ENCODE measurements at places on chromosomes 3 and 15. TPM values are rescaled to one million over a fixed set of nuclear protein-coding genes. Genes with fewer than 3 reads are reported as not detected.
A peak's percentile ranks its signal among the peaks of the same experiment; 100 is the strongest.

UQCRC1 gene
- 180 TPM for total RNA-seq

DNA sequence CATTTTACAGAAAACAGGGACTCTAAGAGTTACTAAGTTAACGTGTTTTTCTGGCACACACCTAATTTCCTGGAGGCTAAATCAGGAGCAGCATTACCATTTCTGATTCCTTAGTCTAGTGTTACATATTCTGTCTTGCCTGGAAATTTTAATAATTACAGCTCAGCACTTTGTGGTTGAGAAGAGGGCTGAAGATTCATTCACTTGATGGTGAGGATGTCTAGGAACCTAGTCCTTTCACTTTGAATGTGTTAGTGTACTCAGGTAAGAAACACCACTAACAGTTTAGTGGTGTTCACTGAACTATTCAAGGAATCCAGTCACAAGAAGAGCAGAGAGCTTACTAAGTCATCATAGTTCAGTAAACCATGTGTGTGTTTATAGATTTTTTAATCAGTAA is 102.8 kb downstream of the STT3B start:
- H3K27ac ChIP-seq, result no peak overlapping the region
- no peaks in the 10 kb centered on the region for H3K36me3 ChIP-seq
- H3K4me3 ChIP-seq, result no peak overlapping the region
- H3K4me1 ChIP-seq, result no peaks in the 10 kb centered on the region

INSYN1 gene
- total RNA-seq, result 2.0 TPM

GRCh38 chr15:42593143-42593542 is 17.7 kb downstream of the STARD9 start:
- no peaks in the 10 kb centered on the region for H3K4me1 ChIP-seq
- H3K4me3 ChIP-seq, result no peak overlapping the region
- H3K27me3 ChIP-seq, result no peaks in the 10 kb centered on the region
- H3K27ac ChIP-seq, result peak overlapping the region; percentile 84

GRCh38 chr15:29887721-29888120 is 65.5 kb upstream of the TJP1 start:
- H3K27ac ChIP-seq, result no peak overlapping the region
- DNase-seq, result no peak
- H3K4me3 ChIP-seq, result no peak overlapping the region
- H3K27me3 ChIP-seq, result no peaks in the 10 kb centered on the region
- H3K36me3 ChIP-seq, result no peaks in the 10 kb centered on the region
- H3K4me1 ChIP-seq, result no peaks in the 10 kb centered on the region

GRCh38 chr15:70204652-70205051 is 106.9 kb upstream of the TLE3 start:
- no peak for DNase-seq
- no peaks in the 10 kb centered on the region for H3K4me1 ChIP-seq
- H3K27ac ChIP-seq, result no peak overlapping the region
- no peak overlapping the region for H3K4me3 ChIP-seq
- no peaks in the 10 kb centered on the region for H3K27me3 ChIP-seq

DNA sequence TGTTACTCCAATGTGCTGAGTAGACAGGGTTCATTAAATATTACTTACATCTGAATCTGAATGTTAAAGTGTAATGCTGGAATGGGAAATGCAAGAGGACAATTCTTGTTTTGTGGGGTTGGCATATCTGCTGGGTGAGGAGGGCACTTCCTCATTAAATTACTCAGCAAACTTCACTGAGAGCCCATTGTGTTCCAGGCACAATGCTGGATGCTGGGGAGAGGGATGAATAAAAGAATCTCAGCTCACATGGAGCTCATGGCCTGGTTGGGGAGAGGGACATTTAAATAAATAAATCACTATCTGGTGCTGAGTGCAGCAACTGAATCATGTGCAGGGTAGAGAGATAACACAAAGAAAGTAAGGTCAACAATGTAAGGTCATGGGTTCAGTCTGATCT is 199.2 kb upstream of the CFAP20DC start:
- H3K4me3 ChIP-seq, result no peak overlapping the region
- no peaks in the 10 kb centered on the region for H3K4me1 ChIP-seq
- no peak for DNase-seq
- H3K36me3 ChIP-seq, result no peaks in the 10 kb centered on the region

RARB gene
- 20.1 TPM for total RNA-seq

GRCh38 chr15:67101911-67102598 is 36.7 kb downstream of the SMAD3 start:
- H3K27me3 ChIP-seq, result no peaks in the 10 kb centered on the region
- no peaks in the 10 kb centered on the region for H3K36me3 ChIP-seq
- H3K4me1 ChIP-seq, result peaks cover 31% of the 10 kb centered on the region
- peak overlapping the region; percentile 4 for H3K27ac ChIP-seq
- H3K4me3 ChIP-seq, result no peak overlapping the region
- DNase-seq, result no peak

DNA sequence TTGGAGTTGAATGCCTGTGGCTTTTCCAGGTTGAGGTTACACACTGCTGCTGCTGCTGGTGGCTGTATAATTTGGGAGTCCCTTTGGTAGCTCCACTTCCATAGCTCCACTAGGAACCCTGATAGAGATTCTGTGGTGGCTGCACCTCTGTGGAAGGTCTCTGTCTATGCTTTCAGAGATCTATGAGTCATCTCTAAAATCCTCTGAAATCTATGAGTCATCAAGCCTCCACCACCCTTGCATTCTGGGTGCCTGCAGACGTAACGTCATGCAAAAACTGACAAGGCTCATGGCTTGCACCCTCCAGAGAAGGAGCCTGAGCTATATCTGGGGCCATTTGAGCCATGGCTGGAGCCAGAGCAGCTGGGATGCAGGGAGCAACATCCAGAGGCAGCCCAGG is 1037.0 kb upstream of the CFAP20DC start:
- no peaks in the 10 kb centered on the region for H3K36me3 ChIP-seq
- H3K27me3 ChIP-seq, result no peaks in the 10 kb centered on the region
- no peaks in the 10 kb centered on the region for H3K4me1 ChIP-seq

GRCh38 chr3:116896116-116896515 is 186.5 kb downstream of the TUSC7 start:
- no peaks in the 10 kb centered on the region for H3K36me3 ChIP-seq
- H3K4me3 ChIP-seq, result no peak overlapping the region
- no peaks in the 10 kb centered on the region for H3K4me1 ChIP-seq
- no peak overlapping the region for H3K27ac ChIP-seq

DNA sequence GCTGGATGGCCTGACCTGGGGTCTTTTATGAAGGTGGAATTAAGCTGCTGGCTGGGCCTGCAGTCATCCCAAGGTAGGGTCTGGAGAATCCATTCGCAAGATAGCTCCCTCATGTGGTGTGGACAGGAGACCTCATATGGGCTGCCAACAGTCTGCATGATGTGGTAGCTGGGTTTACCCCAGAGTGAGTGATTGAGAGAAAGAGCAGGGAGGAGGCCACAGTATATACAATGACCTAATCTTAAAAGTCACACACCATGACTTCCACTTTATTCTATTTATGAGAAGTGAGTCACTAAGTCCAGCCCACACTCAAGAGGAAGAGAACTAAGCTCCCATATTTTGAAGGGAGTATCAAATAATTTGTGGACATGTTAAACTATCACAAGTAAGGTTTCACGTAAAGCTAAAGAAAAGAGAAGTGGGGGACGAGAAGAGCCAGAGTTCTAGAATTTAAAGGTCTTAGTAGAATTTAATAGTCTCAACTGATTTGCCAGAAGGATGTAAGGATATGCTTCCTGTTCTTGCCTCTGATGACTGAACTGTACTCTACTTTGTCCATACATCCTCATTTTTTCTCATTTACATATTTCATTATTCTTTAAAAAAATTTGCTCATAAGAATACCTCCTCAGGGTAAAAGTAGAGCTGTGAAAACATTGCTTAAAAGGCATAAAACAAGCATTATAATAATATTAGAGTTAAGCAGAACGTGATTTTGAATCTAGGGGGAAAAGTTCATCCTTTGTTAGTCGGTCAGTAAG is 184.4 kb downstream of the PEX5L start:
- no peaks in the 10 kb centered on the region for H3K4me1 ChIP-seq
- H3K36me3 ChIP-seq, result no peaks in the 10 kb centered on the region
- no peak for DNase-seq
- H3K27me3 ChIP-seq, result no peaks in the 10 kb centered on the region
- no peak overlapping the region for H3K27ac ChIP-seq

GRCh38 chr15:80710635-80711554 is 15.8 kb downstream of the ABHD17C start:
- H3K4me3 ChIP-seq, result no peak overlapping the region
- H3K27ac ChIP-seq, result no peak overlapping the region
- H3K36me3 ChIP-seq, result no peaks in the 10 kb centered on the region
- H3K27me3 ChIP-seq, result no peaks in the 10 kb centered on the region
- no peak for DNase-seq

DNA sequence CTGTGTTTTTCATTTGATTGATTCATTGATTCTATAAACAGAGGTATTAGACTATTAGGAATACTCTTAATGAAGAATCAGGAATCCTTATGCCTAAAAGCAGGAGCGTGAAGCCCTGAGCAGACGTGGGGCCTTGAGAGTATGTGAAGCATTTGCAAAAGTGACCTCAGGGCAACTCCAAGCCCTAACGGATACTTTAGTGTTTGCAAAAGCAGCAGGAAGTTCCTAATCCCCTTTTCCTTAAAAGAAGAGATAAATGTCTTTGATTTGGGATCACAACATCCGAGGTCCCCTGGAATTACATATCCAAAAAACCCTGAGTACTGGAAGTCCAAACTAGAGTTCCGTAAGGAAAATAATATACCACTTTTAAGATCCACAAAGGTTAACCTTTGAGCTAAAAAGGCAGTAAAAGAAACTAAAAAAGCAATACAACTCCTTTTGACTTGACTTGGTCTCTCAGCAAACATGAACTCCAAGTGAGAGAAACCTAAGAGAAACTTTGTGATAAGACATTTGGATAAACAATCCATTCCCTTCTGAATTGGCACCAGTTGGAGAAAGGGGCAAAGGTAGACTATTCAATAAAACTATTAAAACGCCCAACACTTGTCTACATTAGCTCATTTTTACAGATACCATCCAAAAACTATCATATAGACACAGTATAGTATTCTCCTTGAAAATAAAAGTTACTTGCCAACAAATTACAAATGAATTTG is 27.4 kb downstream of the PRTG start:
- no peaks in the 10 kb centered on the region for H3K27me3 ChIP-seq
- DNase-seq, result no peak
- H3K36me3 ChIP-seq, result no peaks in the 10 kb centered on the region
- no peaks in the 10 kb centered on the region for H3K4me1 ChIP-seq
- no peak overlapping the region for H3K27ac ChIP-seq

DNA sequence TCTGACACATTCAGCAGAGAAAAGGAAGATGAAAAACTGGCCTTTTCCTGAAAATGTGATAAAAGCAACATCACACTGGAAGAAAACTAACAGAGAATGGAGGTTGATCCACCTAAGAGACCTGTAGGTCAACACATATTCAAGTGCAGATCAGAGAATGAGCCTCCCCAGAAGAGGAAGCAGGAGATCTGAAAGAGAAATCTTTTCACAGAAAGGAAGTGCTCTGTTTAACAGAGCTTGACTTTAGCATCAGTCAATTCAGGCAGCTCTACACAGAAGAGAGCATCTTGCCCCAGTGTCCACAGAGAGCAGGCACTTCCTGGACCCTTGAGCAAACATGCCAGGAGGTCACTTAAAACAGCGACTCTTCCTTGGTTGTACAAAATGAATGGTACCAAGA is 655.4 kb upstream of the GBE1 start:
- H3K36me3 ChIP-seq, result no peaks in the 10 kb centered on the region
- H3K27me3 ChIP-seq, result no peaks in the 10 kb centered on the region
- no peak for DNase-seq
- H3K4me1 ChIP-seq, result no peaks in the 10 kb centered on the region

DNA sequence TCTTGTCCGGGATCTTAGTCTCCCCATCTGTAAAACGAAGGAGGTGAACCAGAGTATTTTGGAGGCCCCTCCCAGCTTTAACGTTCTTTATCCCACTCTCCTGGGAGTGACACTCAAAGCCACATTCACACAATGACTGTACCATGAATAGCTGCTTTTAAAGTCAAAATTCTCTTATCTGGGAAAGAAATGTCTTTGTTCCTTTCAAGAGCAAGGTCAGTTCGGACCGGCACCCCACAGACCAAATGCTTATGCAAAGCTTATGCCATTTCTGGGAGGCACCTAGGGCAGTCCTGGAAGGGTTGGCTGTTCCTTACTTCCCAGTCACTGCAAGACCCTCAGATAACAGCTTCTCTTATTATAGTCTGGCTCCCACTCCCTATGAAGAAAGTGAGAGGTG is 53.5 kb upstream of the WNT5A start:
- no peak overlapping the region for H3K4me3 ChIP-seq
- H3K4me1 ChIP-seq, result no peaks in the 10 kb centered on the region
- no peak overlapping the region for H3K27ac ChIP-seq

GRCh38 chr15:57611123-57611522 is 19.4 kb downstream of the MYZAP start:
- no peaks in the 10 kb centered on the region for H3K27me3 ChIP-seq
- DNase-seq, result no peak
- H3K27ac ChIP-seq, result peak overlapping the region; percentile 75
- H3K4me3 ChIP-seq, result no peak overlapping the region

KBTBD8 gene
- 1.6 TPM for total RNA-seq

CLRN1 gene
- not detected for total RNA-seq

- H3K4me3 ChIP-seq, result no peak overlapping the region
- no peaks in the 10 kb centered on the region for H3K36me3 ChIP-seq
- DNase-seq, result no peak
- H3K27me3 ChIP-seq, result no peaks in the 10 kb centered on the region
- no peak overlapping the region for H3K27ac ChIP-seq
These were observed 42.6 kb upstream of the DUSP7 start for GRCh38 chr3:52099001-52099401.

- no peak overlapping the region for H3K27ac ChIP-seq
- no peak for DNase-seq
- H3K4me3 ChIP-seq, result no peak overlapping the region
- H3K27me3 ChIP-seq, result no peaks in the 10 kb centered on the region
These were observed 279.8 kb downstream of the ARPP21 start for GRCh38 chr3:35919160-35919559.

GRCh38 chr3:170638988-170639387 is 53.1 kb upstream of the SLC7A14 start:
- H3K36me3 ChIP-seq, result no peaks in the 10 kb centered on the region
- no peaks in the 10 kb centered on the region for H3K4me1 ChIP-seq
- no peak overlapping the region for H3K4me3 ChIP-seq
- H3K27me3 ChIP-seq, result no peaks in the 10 kb centered on the region

- no peak overlapping the region for H3K4me3 ChIP-seq
- DNase-seq, result no peak
- peaks cover 3% of the 10 kb centered on the region for H3K4me1 ChIP-seq
- no peak overlapping the region for H3K27ac ChIP-seq
These were observed 3.9 kb upstream of the VPS8 start for GRCh38 chr3:184808021-184808420.

DNA sequence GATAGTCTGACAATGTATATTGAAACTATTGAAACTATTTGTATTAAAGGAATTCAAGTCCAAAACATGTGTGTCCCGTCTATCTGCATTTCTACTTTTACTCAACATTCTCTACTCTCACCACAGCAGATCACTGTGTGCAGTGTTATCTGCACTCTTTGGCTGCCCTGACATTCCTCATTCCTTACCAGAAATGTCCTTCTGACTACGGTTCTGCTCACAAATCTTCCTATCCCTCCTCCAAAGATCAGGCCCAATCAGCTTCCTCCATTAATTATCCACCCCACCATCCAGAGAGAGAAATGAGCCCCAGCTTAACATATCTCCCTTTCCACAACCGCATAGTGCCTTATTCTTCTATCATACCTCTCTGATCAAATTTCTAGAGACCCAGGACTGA is 94.7 kb downstream of the TBL1XR1 start:
- H3K27ac ChIP-seq, result no peak overlapping the region
- no peak for DNase-seq
- peaks cover 6% of the 10 kb centered on the region for H3K4me1 ChIP-seq
- no peaks in the 10 kb centered on the region for H3K27me3 ChIP-seq

PLCL2 gene
- 17.0 TPM for total RNA-seq

- H3K4me1 ChIP-seq, result no peaks in the 10 kb centered on the region
- no peaks in the 10 kb centered on the region for H3K36me3 ChIP-seq
- H3K27me3 ChIP-seq, result no peaks in the 10 kb centered on the region
- H3K4me3 ChIP-seq, result no peak overlapping the region
- no peak for DNase-seq
- H3K27ac ChIP-seq, result no peak overlapping the region
These were observed 384.7 kb downstream of the PDCD6IP start for GRCh38 chr3:34183114-34183513.

DAZL gene
- total RNA-seq, result not detected
